Stimulated activated CD8-positive, alpha-beta memory T cell treated with anti-CD3 and anti-CD28 coated beads, Interleukin-12 subunit alpha, Interleukin-12 subunit beta, amount 100 ng/mL, for 1 hour (primary cell): ENCODE measurements at places on chromosomes 1 and 21.

- DNase-seq: no peak
Observed at GRCh38 chr1:50522691-50523342, 99.6 kb upstream of the DMRTA2 start.

DNA sequence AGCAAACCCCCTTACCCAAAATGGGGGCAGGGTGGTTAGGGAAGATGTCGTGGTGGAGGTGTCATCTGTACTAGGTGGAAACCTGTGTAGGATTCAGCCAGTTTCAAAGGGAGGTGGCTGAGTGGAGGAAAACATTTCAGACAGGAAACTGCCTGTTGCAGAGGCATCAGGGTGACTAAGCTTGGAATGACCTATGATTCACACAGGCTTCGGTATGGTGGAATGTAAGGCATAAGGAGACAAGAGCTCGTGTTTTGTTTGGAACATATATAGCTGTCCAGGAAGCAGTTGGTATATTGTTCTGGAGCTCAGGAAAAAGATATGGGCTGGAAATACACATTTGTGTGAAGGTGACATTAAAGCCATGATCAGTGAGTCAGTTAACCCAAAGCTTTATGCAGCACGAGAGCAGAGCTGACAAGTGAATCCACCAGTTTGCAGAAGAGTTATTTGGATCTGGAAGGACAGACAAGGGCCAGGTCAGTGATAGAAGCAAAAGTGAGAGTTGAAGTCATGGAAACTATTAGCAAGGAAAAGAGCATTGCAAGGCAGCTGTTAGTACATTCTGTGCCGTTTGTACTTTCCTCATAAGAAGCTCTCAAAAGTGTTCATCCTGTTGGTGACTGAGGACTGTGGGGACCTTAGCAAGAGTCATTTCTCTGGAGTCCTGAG lies 12.2 kb downstream of the UTP25 start:
- DNase-seq: no peak

GRCh38 chr1:42186152-42186551 lies 21.6 kb upstream of the GUCA2A start:
- DNase-seq: no peak

GRCh38 chr1:156856282-156856785 lies 2.6 kb downstream of the INSRR start:
- no peak for DNase-seq
